GM12891 (cell line): ENCODE measurements at places on chromosomes 13 and 19.

DNA sequence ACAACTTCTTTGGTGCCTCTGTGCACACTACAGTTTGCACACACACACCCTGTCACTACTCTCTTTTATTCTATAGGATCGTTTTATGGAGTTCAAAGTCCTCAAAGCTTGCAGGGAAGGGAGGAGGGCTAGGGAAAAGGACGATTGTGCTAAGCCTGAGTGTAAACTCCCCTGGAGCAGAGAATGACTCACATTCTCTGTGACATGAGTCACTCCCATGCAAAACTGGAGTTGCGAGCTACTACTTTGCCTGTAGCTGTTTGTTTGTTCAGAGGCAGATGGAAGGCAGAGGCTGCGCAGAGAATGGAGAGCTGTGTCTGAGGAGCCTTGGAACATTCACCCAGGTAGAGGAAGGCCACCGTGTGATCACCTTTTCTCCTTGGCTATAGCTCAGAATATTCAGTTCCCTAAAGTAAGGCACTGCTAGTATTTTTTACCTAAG is 80.5 kb upstream of the MBNL2 start:
- no peak for DNase-seq

DNA sequence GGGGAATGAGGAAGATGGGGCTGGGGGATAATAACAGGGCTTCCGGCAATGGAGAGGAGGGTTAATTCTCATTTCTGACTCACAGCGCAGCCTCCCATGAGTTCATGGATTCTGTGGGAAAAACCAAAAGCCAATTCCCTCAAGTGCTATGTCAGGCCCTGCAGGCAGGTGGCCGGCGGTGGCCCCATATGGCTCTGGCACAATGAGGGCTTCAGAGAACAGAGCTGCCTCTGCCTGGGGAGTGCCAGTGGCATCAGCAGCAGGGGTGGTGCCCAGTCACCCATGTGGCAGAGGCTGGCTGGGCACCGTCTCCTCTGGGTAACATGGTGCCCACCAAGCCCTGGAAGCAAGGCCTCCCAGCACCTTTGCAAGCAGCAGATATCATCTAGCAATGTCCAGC is 69.1 kb downstream of the ALOX5AP start:
- no peak for DNase-seq

DNA sequence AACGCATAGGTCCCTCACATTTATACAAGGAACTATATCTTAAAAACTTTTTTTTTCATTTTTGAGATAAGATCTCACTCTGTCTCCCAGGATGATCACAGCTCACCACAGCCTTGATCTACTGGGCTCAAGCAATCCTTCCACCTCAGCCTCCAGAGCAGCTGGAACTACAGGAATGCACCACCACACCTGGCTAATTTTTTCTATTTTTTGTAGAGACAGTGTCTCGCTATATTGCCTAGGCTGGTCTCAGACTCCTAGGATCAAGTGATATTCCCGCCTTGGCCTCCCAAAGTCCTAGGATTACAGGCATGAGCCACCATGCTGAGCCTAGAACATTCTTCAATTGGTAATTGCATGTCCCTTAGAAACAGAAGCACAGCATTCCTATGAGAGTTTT is 41.7 kb downstream of the RCBTB1 start:
- DNase-seq = no peak

DNA sequence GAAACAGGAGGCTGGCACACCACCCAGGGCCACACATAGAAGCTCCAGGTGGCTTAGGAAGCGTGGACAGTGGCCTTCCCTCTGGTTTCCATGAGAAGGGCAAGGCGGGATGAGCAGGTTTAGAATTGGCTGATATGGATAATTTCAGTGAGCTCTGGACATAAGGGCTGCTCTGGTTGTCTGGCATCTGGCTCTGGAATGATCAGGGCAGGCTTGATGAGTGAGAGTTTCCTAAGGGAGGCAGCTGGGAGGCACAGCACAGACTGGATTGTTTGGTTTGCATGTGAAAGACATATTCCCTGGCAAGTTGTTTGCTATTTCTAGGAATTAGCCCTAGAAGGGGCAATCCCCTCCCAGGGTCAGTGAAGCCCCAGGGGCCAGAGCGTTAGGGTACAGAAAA is 129.5 kb downstream of the ATP8A2 start:
- DNase-seq = no peak

DNA sequence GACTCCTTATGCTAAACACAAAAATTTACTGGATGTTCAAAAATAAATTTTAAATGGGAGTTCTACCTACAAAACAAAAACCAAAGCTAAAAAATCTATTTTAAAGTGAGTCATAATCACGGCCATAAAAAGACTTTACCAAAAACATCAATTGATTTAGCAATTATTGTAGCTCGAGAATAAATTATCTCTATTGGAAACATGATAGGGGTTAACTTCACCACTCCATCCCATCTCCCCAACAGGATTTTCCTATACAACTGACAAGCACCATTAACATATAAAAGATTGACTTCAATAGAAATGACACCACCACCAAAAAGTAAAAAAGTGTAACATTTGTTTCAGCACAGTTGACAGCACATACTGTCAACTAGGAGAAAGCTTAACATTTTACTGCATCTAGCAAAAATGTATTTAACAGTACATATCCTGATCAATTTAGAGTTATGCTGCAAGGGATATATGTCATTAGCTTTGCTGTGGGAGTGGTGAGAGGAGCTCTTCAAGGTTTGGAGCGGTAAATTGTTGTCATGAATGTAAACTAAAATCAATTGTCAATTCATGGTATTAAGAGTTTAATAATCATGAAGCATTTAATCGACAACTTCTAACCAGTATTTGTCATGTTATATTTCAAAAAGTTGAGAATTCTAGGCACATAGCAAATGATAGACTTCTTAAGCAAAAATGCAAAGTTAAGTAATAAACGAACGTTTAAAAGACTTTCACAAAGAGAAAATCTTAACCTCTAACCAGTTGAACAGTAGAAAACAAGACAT is 3.8 kb downstream of the UBL3 start:
- no peak for DNase-seq

- peak; percentile 50 for DNase-seq
Measured at GRCh38 chr13:21670006-21670882, 629 bp upstream of the FGF9 start.

DNA sequence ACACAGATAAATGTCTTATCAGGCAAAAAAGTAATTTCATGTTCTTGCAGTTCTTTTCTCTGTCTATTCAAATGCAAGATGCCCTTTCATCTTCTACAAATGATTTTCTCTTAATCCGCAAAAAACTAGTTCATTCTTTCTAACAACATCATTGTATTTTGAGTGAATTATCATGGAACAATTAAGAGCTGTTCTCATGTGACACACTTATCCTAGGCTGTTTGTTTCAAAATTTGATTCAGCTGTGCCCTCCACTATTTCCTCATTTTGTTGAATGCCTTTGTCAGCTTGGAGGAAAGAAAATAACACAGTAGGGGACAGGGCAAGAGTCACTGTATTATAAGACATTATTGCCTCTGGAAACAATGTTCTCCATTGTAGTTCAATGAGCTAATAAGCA is 396.9 kb downstream of the KCTD12 start:
- no peak for DNase-seq

DNA sequence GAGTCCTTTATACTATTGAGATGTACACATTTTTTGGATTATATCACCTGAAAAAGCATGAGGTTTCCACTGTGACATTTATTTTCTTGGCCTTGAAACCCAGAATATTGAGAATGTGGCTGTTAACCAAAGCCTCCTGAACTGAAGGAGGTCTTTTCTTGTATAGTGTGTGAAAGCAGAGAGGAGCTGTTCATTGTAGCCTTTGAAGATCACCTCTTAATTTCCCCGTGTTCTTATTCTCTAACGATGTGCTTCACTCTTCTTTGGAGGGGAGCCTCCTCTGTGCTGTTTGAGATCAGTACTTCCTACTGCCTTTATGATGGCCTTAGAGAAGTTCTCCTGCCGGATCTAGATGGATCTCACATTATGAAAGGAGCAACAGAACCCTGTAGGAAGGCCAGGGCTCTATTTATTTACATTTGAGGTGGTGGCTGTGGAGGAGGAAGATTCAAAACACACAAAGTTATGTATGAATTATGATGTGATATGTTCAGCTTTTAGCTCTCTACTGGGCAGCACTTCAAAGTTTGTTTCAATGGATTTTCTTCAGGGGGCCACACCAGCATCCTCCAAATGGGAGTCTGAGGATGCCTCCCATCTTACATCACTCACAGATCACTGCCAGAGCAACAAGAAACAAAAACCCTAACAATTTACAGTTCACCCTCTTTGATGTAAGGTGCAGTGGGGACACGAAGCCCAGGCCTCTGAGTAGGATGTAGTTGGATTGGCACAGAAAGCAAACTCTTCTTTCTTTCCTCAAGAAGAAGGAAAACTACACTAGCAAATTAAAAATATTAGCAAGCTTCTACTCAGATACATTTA is 322.3 kb downstream of the DLEU7 start:
- no peak for DNase-seq

DNA sequence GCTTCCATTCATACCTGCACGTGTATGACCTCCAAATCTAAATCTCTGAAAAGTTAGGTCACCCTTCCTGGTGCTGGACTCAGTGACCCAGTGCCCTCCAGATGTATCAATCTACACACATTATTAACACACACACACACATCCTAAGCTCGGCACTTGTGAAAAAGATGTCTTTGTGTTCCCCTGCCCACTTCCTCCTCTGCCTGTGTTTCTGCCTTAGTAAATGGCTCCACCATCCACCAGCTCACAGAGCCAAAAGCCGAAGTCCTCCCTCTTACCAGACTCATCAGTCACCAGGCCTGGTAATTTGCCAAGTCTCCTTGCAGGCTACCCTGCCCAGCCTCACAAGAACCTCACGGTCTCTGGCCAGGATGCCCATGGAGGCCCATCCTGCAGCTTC is 131.5 kb downstream of the SHISA2 start:
- no peak for DNase-seq

DNA sequence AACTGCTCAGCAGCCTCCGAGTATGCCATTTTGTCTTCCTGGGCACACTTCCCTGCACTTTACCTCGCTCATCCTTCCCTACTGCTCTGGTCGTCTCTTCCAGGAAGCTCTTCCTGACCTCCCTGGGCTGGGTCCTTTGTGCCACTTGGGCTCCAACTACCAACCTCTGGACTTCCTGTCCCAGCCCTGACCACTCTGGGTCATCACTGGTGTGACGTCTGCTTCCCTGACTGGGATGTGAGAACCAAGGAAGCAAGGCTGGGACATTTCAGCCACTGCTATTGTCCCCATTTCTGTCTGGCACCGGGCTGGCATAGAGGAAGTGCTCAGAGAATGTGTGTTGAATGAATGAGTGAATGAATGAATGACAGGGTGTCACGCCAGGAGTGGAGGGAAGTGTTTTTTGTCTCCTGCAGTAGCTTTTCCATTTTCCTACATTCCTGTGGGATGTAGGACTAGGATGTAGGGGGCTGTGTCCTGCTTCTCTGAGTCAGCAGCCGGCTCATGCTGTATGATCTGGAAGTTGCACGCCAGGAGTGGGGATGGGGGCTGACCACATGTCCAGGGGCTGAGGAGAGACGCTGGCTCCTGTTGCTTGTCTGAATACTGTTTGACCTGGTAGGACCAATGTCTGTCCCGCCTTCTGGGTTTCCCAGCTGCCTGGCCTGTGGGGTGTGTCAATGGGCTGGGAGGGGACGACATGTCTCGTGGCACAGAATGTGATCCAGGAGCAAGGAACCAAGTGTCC is 14.7 kb downstream of the NOVA2 start:
- DNase-seq = no peak

- peak; percentile 56 for DNase-seq
Measured at GRCh38 chr13:111202745-111203144, 87.6 kb downstream of the ARHGEF7 start.

- no peak for DNase-seq
Measured at GRCh38 chr19:58350001-58350861, 3.1 kb downstream of the A1BG start.

- DNase-seq = no peak
Measured at GRCh38 chr19:39701291-39701690, 3.0 kb upstream of the LGALS14 start.

- no peak for DNase-seq
Measured at GRCh38 chr13:31012655-31013024, 80.2 kb downstream of the TEX26 start.

GRCh38 chr13:43815204-43815603 is 28.4 kb upstream of the ENOX1 start:
- DNase-seq = no peak

DNA sequence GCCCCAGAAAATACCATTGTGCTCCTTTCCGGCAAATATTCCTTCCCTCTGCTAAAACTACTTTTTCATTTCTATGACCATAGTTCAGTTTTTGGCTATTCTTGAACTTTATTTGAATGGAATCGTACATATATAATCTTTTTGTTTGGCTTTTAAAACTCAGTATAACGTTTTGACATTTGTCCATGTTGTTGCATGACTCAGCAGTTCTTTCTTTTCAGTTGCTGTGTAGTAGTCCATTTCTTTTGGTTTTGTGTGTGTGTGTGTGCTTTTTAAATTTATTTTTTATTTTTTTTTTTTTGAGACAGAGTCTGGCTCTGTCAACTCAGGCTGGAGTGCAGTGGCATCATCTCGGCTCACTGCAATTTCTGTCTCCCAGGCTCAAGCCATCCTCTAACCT is 35.0 kb downstream of the ITM2B start:
- DNase-seq = no peak

DNA sequence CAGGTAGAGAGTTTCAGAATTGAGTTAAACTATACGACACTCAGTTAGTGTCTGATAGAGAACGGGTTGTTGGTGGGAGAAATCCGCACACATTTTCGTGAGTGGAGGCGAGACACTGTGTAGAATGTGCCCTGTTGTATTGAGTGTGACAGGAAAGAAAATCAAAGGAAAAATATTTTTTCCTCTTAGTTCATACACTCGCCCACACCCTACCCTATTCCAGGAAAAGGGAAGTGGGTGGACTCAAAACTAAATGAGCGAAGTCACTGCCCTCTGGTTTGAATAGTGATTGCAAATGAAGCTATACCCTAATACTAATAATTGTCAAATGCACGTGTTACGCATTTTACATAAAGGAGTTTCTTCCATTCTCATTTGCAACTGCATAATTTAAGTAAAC is 2.0 kb downstream of the ZNF347 start:
- no peak for DNase-seq

DNA sequence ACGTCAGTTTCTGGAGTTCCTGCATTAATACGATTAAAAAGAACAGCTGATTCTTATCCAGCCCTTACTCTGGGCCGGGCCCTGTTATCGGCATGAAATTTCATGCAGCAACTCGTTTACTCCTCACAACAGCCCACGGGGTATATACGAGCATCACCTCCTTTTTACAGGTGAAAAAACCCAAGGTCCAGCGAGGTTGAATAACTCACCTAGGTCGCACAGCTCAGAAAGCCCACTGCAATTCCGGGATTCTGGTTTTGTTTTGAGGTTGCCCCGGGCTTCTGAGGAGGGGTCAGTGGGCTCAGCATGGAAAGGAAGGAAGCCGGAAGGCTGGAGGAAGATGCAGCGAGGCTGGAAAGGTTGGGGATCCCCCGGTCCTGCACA is 577 bp upstream of the ACP7 start:
- no peak for DNase-seq

GRCh38 chr19:55440411-55441105 is 2.5 kb downstream of the SHISA7 start:
- no peak for DNase-seq

DNA sequence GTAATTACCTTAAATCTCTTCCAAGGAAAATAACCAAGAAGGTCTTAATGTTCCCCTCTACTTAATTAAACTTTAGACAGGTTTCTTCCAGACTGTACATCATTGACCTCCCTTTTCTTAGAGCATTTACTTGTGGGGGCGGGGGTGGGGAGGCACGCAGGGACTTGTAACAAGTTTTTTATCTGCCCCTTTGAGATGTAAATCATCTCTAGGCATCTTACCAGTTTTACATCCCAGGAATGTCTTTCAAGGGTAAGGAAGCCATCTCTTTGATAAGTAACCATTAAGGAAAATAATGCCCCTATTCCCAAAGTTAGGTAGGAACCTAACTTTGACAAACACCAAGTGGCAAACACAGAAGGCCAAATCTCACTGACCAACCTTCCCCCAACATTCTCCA is 528.6 kb downstream of the SUCLA2 start:
- no peak for DNase-seq
